ENCODE measurements at places on chromosomes 11 and 22. TPM values are rescaled to one million over a fixed set of nuclear protein-coding genes. Genes with fewer than 3 reads are reported as not detected.
A peak's percentile ranks its signal among the peaks of the same experiment; 100 is the strongest.

TMA7B gene
- not detected for total RNA-seq

DNA sequence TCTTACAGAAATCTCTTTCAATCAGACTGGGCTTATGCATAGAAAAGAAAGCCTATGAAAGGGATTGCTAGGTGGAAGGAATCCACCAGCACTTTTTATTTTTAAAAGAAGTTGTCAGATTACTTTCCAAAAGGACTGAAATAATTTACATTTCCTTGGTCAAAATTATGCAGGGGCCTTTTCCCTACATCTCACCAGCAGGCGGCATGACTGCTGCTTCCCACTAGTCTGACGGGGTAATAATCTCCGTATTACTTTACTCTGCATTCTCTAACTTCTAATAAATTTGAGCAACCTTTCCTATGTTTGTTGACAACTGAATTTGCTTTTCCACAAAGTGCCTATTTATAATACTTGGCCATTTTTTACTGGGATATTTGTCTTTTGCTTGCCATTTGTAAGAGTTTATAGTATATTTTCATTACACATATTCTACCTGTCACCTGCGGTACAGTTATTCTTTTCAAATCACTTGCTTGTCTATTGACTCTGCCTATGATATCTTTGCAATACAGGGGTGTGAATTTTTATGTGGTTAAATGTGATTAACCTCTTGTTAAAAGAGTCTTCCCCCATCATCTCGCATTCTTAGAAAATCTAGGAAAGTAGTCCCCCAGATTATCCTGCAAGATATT lies 51.9 kb upstream of the USP47 start:
- DNase-seq = peak; percentile 17

GRCh38 chr22:38951734-38952133 lies 5.7 kb upstream of the APOBEC3A start:
- DNase-seq = no peak

DNA sequence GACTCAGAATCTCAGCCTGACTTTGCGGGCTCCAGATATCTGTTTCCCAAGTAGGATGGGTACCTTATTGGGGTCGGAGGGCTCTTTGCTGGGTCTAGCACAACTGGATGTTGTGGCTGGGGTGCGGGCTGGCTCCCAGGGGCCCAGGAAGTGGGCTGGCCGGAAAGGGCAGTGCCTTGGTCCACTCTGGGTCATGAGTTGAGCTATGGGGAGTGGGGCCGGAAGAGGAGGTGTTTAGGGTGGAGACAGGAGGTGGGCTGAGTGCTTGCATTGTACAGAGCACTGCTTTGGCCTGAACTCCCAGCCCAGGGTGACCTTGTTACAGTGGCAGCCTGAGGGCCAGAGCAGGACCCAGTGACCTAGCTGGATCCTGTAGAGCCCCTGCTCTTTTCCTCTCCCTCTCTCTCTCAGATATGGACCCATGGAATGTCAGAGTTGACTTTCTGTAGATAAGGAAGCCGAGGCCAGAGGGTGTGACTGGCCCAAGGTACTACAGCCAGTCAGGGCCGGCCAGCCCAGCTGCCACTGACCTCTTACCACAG lies 13.2 kb downstream of the PHLDB1 start:
- DNase-seq = no peak

DNA sequence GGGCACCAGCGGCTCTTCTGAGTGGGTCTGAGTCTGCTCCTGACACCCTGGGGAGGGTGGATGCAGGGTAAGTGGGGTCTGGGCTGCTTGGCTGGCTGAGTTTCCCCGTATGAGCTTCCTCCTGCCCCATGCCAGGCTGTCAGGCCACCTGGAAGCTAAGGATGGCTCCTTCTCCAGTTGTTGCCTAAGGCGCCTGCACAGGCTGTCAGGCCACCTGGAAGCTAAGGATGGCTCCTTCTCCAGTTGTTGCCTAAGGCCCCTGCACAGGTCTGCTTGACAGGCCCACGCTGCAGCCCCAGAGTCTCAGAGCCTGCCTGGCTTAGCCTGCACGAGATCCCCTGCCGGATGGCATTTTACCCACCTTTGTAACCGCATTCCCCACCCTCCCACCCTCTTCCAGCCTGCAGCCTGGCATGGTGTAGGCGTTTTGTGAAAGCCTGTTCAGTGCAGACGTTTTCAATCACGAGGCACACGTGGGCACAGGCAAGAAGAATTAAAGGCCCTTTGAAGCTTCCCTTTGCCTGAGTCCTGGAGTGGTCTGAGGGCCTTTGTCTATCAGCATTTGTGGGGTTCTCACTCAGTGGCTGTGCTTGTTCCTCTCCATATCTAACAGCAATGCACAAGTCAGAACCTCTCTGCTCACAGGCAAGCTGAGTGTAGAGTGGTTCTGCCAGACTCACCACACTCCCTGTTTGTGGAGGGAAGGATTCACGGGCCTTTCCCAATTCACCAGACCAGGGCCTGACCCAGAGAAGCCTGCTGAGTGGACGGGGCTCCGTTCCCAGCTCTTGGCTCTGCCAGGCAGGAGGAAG lies 40.2 kb upstream of the B3GAT1 start:
- DNase-seq = no peak

DNA sequence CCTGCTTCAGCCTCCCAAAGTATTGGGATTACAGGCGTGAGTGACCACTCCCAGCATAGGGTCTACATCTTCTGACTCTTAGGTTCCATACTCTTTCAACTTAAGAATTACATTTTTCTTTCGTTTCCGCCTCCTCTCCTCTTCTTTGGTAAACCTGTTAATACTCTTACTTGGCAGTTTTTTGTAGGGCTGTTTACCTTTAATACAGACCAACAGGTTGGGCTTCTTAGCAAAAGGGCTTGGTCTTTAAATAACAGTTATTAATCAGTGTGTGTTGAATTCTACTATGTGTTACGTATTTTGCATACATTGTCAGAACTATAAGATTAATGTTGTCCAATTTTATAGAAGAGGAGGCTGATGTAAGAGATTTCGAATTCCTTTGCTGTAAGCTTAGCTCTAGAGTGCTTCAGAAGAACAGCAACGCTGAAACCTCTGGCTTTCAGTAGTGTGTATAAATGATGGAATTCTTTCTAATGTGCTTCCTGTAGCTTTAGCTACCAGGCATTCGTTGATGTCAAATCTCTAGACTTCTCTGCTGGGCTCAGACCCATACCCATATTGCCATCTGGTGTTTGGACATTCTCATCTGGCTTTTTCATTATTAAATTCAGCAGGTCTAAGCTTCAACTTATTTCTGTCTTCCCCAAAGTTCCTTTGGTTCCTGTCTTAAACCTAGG lies 3.1 kb downstream of the FDX1 start:
- DNase-seq = peak; percentile 7

DNA sequence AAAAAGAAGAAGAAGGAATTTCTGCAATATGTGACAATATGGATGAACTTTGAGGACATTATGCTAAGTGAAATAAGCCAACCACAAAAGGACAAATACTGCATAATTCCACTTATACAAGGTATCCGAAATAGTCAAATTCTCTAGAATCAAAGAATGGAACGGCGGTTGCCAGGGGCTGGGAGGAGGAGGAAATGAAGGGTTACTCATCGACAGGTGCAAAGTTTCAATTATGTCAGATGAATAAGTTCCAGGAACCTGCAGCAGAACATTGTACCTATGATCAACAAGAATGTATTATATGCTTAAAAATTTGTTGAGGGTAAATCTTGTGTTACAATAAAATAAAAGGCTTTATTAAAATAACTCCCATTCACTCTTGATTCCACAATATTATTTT lies 49.0 kb downstream of the SC5D start:
- DNase-seq = no peak

DNA sequence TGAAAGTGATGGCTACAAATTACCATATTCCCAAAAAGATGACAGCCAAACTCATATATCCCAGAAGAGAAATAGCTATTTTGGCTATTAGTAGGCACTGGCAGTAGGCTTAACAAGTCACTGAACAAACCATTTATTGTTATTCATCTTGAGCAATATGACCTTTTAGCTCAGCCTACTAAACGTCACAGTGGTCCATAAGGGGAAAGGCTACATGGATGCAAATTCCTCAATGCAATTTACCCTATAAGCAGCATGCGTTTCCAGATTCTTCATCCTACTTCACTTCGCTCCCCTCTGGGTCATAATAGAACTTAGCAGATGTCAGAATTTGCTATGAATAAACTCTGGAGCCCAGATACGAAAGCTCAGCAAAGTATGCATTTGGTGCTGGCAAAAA lies 114.0 kb downstream of the SIK3 start:
- no peak for DNase-seq

Measured in bronchial epithelial cell (primary cell).